ENCODE measurements at places on chromosomes 1 and 21.

- DNase-seq: no peak
These were observed 5.9 kb downstream of the IQGAP3 start for GRCh38 chr1:156566436-156566835.

DNA sequence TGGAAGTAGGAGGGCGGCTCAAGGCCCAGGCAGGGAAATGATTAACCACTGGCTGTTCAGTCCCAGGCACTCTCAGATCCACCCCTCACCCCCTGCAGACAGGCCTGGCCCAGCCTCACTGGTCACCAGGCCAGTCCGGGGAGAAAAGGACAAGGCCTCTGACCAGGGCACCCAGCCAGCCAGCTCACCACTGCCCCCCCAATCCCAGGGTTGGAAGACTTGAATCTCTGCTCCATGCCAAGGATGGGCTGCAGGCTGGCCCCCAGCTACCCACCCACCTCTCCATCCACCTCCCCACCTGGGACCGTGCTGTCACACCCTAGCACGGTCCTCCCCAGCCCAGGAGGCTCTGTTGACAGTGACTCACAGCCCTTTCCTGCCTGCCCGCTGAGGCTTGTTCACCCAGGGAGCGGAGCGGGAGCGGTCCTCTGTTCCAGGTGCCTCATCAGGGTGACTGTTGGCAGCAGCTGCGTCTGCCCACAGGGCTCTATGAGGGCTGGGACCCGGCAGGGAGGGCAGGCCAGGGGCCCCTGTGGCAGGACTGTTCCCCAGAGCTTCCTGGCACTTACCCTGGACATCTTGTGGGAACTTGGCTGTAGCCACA lies 2.2 kb downstream of the LAD1 start:
- peak; percentile 71 for DNase-seq

DNA sequence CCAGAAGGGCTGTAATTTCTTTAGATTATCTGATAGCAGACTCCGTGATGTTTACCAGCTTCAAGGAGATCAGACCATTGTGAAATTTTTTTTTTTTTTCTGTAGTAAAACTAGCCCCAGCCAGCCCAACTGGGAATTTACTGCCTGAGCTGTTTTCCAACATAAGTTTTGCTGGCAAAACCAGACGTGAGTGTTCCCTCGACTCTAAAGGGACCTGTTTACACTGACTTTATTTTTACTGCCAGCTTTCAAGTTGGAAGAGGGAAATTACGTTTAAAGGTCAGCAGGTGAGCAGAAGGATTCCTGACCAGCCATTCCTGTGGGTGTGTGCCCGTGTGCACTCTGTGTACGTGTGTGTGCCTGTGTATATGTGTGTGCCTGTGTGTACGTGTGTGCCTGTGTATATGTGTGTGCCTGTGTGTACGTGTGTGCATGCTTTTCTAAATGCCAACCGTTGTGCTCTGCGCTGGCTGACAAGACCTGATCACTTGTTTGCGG lies 374 bp downstream of the MAB21L3 start:
- DNase-seq: no peak

- DNase-seq: peak; percentile 89
These were observed 31.8 kb upstream of the JUN start for GRCh38 chr1:58815686-58816071.

DNA sequence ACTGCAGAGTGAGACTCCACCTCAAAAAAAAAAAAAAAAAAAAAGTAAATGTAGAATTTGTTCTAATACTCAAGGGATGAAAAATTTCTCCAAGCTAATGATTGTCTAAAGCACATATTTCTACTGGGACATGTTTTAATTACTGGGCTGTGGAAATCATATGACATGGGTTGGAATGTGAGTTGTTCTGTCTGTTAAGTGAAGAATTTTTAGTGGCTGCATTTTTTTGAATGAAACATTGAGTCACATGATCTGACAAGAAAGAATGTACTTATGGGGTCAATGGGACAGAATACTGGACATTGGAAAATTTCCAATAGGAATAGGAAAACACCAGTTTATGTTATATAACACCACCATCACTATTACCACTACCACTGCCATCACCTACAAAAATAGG lies 123.8 kb upstream of the IVNS1ABP start:
- DNase-seq: no peak

DNA sequence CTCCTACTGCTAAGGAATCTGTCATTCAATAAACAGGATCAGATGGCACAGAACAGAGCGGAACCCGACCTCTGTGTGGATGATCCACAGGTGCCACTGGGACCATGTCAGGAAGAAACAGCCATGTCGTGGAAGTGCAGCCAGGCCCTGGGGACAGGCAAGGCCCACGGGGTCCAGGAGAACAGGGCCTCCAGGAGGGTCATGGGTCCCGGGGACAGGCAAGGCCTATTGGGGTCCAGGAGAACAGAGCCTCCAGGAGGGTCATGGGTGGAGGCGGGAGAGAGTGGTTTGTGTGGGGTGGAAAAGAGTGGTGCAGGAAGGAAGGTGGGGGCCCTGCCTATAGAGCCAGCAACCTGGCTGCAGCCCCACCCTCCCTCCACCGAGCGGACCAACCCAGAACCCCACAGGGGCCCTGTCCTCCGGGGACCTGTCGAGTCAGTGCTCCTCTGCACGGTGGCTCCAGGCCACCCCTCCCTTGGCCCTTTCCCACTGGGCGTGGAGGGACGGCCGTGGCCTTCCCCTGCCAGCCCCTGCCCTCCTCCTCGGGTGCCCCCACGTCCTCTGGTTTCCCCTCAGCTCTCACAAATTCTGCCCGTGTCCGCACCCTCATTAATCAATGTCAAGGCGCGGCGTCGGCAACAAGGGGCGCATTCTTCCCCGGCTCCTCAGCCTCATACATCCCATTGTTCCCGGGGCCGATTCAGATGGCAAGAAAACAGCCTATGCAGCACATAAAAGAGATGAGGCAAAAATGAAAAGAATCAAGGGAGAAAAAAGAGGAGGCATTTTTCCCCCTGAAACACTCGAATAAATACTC lies 146.4 kb downstream of the PRDM16 start:
- DNase-seq: no peak

GRCh38 chr1:226666692-226667091 lies 72.4 kb downstream of the ITPKB start:
- no peak for DNase-seq

DNA sequence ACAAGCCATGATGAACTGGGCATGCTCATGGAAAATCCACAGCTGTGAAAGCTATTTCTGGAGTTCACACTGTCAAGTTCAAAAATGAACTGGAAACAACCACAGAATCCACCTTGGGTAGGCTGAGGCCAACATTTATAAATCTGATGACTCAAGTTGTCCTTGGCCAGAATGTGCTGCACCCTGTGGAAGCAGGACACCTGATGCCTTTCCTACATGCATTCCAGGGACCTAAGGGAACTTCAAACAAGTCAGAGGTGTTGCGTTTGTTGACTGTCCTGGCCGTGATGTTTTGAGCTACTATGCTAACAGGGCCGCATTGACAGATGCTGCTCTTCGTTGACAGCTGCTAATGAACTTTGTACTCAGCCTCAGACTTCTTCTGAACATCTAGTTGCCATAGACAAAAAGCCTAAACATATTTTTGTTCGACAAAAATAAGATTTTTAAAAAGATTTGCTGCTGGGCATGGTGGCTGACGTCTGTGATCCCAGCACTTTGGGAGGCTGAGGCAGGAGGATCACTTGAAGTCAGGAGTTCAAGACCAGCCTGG lies 127.9 kb upstream of the SLC45A1 start:
- peak; percentile 77 for DNase-seq

GRCh38 chr1:26932531-26932930 lies 11.0 kb downstream of the NUDC start:
- DNase-seq: no peak

- no peak for DNase-seq
These were observed 8.6 kb downstream of the GLIS1 start for GRCh38 chr1:53730224-53730865.

- DNase-seq: no peak
These were observed 19.8 kb downstream of the NRIP1 start for GRCh38 chr21:15045017-15045416.

GRCh38 chr1:25677193-25677773 lies 60.7 kb downstream of the MAN1C1 start:
- no peak for DNase-seq

DNA sequence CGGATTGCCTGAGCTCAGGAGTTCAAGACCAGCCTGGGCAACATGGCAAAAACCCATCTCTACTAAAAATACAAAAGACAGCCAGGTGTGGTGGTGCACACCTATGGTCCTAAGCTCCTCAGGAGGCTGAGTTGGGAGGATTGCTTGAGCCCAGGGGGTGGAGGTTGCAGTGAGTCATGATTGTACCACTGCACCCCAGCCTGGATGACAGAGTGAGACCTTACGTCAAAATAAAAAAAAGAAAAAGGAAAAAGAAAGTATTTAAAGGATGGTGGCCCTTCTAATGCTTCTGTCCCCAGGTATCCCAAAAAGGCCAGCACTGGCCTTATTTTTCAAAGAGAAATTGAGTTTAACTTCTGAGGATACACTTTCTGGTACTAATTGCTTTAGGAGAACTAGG lies 1.7 kb downstream of the IKBKE start:
- DNase-seq: no peak

GRCh38 chr1:62438163-62438562 lies 1.3 kb downstream of the USP1 start:
- peak; percentile 29 for DNase-seq

GRCh38 chr1:76029331-76029730 lies 45.2 kb upstream of the ST6GALNAC3 start:
- no peak for DNase-seq

DNA sequence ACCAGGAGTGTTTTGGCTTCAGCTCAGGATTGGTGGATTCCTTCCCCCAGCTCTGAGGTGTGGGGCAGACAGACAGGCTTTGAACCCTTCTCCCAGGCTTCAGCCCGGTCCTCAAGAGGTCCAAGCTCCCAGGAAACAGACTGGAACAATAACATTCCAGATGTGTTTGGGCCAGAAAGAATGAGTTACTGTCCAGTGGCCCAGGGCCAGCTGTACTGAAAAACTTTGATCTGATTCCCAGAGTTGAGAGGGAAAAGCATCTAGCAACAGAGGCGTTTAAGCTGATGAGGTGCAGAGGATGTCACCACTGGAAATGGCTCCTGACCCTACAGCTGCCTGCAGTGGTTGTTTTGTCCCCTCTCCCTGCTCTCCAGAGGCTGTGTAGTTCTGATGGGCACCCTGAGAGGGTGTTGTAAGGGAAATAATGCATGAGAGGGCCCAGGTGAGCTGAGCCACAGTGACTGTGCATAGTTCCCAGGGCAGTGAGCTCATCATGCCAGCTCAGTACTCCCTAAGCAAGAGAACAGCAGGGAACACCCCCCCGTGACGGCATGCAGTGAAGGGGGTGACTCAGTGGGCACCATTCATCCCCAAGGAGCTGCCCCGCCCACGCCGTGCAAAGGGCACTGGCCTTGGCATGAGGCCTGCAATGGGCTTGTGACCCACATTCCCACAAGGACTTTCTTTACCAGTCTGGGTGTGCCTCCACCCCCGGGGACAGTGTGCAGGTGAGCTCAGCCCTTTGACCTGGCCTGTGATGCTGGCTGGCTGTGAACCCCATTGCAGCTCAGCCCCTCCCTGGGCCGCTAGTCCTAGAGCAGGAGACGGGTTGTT lies 13.8 kb upstream of the SFN start:
- DNase-seq: peak; percentile 90

GRCh38 chr1:206479183-206480125 lies 9.2 kb downstream of the IKBKE start:
- peak; percentile 56 for DNase-seq

DNA sequence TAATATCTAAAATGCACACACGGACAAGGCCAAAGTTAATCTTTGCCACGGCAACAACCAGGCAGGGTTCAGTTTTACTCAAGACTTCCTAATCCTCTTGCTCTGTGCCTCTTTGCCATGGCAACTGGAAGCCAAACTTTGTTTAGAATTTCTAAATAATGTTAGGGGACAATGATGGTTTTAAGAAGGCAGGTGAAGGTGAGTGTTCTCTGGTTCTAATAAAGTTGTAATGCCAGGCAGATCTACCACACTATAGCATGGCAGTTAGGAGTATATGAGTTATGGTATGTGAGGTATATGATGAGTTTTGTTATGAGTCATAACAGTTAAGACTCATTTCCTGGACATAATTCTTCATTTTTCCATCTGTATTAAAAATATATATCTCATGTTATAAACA lies 2.7 kb downstream of the PTPRC start:
- no peak for DNase-seq

GRCh38 chr21:40717028-40717427 lies 129.9 kb downstream of the DSCAM start:
- DNase-seq: no peak

DNA sequence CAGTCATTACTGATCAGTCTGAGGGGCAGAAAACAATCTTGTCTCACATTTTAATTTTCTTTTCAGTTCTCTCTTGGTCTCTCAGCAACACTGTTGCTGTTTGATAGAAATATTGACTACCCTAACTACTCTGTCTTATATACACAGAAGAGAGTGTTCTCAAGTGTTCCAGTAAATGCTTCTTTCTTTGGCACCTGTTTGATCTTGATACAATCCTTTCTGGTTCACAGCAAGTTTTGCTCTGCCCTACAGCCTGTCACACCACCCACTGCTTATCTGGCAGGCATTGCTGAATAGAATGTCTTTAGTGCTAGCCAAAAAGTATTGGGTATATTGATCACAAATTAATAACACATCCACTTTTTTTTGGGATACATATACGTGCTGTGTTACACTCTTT lies 75.7 kb upstream of the WLS start:
- no peak for DNase-seq

DNA sequence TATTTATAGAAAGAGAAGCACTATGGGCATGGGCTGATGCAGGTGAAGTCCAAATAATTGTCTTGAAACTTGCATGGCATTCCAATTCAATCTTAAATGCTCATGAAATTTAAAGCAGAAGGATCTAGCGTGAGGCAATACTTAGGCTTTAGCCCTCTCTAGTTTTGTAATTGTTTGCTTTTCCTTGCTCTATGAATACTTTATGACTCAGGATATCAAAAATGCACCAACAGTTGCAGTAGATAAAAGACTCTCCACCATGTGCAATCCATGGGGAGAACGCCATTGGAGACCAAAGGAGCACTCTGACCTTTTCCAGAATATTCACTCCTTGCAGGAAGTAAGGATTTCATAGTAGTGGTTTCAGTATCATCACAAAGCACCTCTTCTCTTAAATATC lies 436.4 kb downstream of the LRRIQ3 start:
- no peak for DNase-seq

GRCh38 chr21:17753736-17754135 lies 65.4 kb downstream of the C21orf91 start:
- DNase-seq: no peak

- no peak for DNase-seq
These were observed 48.7 kb upstream of the DMRTA2 start for GRCh38 chr1:50471967-50472366.

DNA sequence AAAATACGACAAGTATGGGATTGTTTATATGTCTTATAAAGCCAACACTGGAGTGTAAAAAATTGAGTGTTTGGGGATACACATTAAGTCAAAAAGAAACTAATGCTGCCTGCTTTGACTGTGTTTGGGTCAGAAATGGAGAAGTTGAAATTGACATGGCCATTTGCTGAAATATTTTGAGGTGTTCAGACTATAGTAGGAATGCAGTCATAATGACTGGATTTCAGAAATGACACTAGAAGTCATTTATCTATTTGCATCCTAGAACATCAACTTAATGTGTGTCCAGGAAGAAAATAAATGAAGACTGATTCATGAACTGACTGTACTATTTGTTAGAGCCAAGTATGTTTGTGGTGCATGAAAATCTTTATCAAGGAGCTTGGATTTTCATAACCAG lies 28.4 kb downstream of the RASAL2 start:
- no peak for DNase-seq

GRCh38 chr1:228140724-228141225 lies 696 bp downstream of the GUK1 start:
- no peak for DNase-seq
